ENCODE measurements at places on chromosomes 4 and X. TPM values are rescaled to one million over a fixed set of nuclear protein-coding genes. Genes with fewer than 3 reads are reported as not detected.

Gene CSAG3
- 1.8 TPM for total RNA-seq

GRCh38 chr4:159268607-159269006 lies 165.7 kb downstream of the RAPGEF2 start:
- no peak for DNase-seq

DNA sequence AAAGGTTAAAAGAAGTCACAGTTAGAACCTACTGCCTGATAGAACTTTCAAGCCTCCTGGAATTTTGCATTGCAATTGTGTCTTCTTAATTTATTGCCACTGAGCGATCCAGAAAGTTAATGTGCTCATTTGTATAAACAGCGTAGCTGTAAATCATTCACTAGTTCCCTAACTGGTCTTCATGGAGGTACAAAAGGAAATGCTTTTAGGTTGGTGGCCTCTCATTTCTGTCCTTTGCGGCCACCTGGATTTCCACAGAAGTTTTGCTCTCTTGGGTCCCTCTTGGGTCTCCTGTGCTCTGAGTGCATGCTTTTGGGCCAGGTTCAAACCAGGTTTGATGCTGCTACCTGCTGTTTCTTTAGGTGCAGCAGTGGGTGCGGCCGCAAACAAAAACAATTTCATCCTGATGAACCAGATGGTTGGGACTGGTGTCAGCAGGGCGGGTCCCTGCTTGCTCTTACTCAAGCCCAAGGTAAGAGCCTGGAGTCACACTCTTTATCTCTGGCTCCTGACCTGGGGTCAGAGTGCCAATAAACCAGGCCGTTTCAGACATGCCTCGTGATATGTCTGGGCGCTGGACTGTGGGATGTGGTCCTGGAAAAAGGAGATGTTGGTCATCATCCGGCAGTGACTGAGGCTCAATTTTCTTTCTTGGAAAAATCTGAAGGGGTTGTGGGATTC lies 270.1 kb downstream of the PTTG2 start:
- DNase-seq: no peak

DNA sequence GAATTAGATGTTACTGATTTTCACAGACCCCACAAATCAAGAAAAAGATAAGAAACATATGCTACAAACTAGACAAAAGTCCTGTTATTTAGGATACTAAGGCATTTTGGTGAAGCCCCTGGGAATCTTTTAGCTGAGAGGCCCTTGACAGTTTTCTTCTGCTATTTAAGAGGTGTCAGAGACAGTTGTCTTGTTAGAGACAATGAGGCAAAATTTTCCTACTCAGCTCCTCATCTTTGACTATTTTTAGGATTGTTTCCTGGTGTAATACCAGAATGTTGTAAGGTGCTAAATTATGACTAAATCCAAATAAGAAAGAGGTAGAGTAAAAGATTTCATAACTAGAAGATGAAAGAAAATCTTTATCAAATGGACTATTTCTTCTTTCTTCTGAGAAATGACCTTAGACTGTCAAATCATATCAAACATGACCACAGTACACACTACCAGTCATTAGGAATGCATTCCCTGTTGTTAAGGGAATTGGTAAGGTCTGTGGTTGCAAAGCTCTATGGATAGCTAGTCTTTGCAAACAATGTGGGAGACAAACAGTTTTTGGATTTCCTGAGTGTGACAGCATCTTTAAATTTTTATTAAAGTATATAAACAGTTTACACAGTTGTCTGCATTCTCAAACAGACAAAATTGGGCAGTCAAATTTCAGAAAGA lies 926.1 kb downstream of the ADGRL3 start:
- no peak for DNase-seq

GRCh38 chr4:48275247-48275646 lies 5.6 kb upstream of the TEC start:
- DNase-seq: no peak

All from activated CD8-positive, alpha-beta memory T cell treated with anti-CD3 and anti-CD28 coated beads, Interleukin-2, amount 10 ng/mL, durations not matched to agents 7 days and 5 days (primary cell).